ENCODE measurements at places on chromosomes 3 and 15.

- no peak for DNase-seq
These were observed 603 bp downstream of the SLC7A14 start for GRCh38 chr3:170585008-170585936.

DNA sequence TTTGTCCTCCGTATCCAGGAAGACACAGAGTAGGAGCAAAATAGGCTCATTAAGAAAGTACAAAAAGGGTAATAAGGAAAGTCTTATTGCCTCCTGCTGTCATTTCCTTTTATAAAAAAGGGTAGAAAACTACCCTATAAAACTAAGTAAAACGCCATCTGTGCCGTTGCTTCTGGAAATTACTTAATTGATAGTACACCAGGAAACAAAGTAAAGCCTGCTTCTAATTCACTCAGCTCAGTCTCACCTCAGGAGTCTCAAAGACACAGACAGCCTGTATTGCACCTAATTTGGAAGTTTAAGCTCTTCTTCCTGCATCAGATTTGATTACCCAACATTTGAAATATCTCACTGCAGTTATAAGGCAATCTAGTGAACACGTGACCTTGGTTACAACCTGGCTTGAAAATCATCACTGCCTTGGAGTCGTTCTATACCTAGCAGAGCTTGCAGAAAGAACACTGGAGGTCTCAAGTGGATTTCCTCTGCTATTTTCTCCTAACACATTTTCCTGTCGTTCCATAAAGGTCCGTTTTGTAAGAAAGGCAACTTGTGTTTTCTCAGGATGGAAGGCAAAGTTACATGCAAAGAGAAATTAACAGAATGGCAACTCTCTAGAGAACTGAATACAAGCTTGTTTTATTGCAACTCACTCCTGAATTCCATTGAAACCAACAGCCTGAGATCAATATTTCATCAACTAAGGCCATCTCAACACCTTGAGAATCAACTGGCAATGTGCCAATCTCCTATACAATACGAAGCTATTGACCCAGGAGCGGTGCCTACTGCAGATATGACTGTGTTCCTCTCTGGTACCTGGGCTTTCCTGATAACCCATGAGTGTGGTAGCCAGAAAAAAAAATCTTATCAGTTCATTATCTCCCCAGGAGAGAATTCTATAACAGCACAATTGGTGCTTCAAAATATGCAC, 203.3 kb upstream of the LMCD1 start:
- DNase-seq = no peak

DNA sequence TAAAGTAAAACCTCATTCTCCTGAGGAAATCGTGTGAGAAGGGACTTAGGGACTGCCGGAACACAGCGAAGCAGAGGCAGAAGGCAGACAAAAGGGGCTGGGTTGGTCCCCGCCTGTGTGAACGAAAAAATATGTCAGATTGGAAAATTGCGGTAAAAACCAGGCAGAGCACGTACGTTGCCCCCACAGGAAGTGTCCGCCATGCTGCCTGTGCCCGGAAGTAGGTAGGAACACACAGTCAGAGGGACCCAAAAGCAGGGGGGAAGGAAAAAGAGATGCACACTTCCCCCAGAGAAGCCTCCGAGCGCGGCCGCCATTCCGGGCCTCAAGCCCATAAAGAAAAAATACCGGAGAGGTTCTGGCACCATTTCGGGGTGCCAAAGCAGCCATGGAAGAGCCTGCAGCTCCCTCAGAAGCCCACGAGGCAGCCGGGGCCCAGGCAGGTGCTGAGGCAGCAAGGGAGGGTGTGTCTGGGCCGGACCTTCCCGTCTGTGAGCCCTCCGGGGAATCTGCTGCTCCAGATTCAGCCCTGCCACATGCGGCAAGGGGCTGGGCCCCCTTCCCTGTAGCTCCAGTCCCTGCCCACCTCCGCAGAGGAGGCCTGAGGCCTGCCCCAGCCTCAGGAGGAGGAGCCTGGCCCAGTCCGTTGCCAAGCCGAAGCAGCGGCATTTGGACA, at the start of gene MKRN3:
Gene MKRN3, plus strand, starts transcription at position 280 of the 676 bp plus-strand sequence. Its CDS starts 109 bp downstream, at position 389.
- no peak for DNase-seq

- no peak for DNase-seq
These were observed 36.2 kb upstream of the CLRN1 start for GRCh38 chr3:151008699-151009098.

DNA sequence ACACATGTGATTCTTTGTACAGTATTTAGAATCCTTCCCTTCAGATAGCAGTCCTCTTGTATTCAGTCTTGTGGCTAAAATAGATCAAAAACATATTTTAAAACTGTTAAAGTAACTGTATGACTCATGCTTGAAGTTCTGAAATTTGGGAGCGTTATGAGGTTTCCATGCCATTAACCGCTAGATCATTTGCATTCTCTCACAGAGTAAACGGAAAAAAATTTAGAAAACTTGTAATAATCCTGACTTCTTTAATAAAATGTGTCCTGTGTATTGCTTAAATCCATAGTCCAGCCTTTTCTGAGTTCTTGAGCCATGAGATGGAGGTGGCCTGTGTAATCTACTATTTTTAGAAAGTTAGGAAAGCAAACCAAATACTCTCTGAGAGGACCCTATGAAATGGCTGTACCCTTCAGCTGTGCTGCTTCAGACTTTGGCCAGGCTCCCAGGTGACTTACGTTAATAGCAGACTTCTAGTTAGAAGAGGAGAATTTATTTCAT, 33.8 kb downstream of the MBNL1 start:
- no peak for DNase-seq

DNA sequence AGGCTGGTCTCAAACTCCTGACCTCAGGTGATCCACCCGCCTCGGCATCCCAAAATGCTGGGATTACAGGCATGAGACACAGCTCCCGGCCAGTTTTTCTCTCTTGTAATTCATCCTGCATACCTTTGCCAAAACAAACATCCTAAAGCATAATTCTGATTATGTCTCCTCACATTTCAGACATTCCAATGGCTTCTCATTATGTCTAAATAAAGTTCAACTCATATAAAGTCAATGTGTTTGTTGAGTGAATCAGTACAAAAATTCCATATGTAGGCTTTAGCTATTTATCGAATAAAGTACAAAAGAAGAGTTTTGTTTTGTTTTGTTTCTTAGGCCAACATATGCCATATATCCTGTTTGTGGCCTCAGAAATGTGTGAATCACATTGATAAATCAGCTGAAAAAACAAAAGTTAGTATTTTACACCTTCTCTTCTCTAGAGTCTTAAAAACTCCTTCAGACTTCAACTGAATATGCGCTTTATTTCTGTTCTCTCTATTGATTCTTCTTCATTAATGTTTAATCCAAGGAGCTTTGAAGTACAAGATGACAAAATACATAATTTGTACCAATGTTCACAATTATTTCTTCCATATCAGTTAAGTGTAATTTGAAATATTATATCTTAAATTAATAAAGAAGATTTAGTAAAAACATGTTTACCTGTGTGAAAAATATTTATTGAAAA, 165.8 kb downstream of the MECOM start:
- no peak for DNase-seq

GRCh38 chr3:171606151-171606751, 146.0 kb upstream of the TNIK start:
- no peak for DNase-seq

GRCh38 chr3:62615258-62615849, 242.0 kb upstream of the FEZF2 start:
- DNase-seq = no peak

GRCh38 chr15:70327856-70328678, 230.3 kb upstream of the TLE3 start:
- no peak for DNase-seq

DNA sequence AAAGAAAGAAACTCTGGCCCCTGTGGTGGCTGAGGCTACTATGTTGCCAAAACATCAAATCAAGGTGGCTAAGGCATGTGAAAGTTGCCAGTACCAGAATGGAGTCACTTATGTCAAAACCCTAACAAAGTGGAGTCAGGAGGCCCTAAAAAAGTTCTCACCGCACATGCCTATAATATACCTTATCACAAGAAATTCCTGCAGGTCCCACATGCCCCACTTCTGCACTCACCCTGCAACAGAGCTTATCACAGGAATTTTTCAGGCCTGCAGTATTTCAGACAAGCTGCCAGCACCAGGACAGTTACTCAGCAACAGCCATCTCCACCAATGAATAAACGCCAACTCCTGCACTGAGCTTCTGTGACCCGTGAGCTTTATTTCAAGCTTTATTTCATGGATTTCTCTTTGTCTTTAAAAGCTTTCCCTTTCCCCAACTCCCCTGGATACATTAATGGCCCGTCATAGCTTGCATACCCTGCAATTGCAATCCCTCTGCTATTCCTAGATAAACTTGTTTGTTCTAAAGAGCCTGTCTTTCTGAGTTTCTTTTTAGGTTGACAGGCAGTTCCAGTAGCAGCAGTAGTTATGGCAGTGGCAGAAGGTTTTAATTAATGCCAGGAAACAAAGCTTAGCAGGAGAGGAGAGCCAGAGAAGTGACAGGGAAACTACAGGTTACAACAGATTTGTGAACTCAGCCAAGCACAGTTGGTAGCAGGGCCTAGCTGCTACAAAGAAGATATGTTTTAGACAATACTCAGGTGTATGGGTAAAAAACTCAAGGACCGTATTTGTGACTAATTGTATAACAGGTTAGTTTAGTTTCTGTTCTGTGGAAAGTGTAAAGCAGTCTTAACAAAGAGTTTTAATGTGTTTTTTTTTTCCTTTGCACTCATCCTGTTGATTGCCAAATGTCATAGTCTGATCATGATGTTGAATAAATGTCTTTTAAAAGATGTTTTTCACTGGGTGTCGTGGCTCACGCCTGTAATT, 15.9 kb upstream of the TMEM42 start:
- no peak for DNase-seq

DNA sequence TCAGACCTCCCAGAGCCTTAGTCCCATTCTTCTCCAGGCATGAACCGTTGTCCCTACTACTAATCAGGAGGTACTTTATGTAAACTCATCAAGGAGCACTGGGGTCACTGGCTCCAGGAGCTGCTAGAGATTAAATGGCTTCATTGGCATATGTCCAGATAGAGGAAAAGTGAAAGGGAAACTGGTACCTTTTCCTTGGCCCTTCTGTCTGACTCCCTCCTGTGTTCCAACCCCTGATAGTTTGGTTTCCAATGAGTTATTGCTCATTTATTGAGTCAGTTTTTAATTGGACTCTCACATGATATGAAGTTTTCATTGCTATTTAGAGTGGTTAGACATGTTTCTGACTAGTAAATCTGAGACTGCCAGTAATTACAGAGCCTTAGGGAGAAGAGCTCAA, 130.5 kb upstream of the BFSP2 start:
- no peak for DNase-seq

DNA sequence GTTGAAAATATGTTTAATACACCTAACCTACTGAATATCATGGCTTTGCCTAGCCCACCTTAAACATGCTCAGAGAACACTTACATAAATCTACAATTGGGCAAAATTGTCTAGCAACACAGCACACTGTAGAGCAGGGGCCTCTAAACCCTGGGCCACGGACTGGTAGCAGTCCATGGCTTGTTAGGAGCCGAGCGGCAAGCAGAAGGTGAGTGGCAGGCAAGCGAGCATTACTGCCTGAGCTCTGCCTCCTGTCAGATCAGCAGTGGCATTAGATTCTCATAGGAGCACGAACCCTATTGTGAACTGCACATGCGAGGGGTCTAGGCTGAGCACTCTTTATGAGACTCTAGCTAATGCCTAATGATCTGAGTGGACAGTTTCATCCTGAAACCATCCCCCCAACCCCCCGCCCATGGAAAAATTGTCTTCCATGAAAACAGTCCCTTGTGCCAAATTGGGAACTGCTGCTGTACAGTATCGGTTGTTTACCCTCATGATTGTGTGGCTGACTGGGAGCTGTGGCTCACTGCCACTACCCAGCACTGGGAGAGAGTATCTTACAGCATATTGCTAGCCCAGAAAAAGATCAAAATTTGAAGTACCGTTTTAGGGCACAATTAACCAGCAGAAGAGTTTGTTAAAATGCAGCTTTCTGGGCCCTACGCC, 26.1 kb downstream of the CMSS1 start:
- DNase-seq = no peak

GRCh38 chr15:43189296-43189695, 4.1 kb downstream of the CCNDBP1 start:
- DNase-seq = no peak

- no peak for DNase-seq
These were observed 106.2 kb upstream of the AGTR1 start for GRCh38 chr3:148591525-148591924.

- no peak for DNase-seq
These were observed 504.1 kb downstream of the TBL1XR1 start for GRCh38 chr3:176692966-176693785.

DNA sequence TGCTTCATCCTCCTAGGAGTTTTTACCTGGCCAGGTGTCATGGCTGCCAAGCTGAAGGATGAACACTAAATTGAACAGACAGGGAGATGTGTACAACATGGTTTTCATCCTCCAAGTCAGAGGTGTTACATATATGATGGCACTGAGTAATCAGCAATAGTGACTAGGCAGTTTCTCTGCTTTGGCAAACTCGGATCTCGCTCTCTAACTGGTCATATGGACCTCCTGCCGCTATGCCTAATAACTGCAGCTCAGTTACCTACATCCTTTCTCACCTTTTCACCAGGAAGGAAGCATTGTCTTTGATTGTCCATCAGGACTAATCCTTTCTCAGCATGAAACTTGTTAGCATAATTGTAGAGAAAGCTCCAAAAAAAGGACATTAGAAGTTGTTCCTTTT, 175.9 kb upstream of the PLSCR5 start:
- no peak for DNase-seq

- no peak for DNase-seq
These were observed 191.8 kb downstream of the TBC1D5 start for GRCh38 chr3:17550624-17551023.

DNA sequence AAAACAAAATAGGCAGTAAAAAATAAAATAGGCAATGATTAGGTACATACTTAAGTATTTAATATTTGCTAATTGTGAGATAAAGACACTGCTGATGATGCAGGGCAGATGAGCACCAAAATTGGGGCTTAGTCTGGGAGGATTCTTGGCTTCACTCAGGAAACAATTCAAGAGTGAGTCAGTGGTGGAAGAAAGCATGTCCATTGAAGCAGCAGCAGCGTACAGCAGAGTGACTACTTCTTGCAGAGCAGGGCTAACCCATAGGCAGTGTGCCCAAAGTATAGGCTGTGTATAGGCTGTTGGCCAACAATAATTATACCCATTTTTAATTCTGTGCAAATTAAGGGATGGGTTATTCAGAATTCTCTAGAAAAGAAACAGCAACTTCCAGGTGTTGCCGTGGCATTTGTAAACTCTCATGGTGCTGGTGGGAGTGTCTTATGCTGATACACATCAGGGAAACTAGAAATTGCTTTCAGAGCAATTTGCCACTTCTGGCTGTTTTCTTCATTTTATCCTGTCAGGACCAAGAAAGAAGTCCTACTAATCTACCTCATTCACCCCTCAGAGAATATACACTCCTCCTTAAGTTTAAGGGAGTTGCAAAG, 317.3 kb upstream of the NAALADL2 start:
- no peak for DNase-seq

DNA sequence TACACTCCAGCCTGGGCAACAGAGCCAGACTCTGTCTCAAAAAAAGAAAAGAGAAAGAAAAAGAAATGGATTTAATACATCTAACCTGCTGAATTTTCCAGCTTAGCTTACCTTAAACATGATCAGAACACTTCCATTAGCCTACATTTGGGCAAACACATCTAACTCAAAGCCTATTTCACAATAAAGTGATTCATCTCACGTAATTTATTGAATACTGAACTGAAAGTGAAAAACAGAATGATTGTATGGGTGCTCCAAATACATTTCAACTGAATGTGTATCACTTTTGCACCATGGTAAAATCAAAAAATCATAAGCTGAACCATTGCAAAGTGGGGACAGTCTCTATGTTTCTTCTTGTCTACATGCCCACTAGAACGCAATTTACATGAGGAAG, 9.0 kb downstream of the PIK3R4 start:
- DNase-seq = no peak
